NCI-H526 treated with DMSO at 0.1 percent for 48 hours (cell line): ENCODE measurements at places on chromosomes 7 and 10.

DNA sequence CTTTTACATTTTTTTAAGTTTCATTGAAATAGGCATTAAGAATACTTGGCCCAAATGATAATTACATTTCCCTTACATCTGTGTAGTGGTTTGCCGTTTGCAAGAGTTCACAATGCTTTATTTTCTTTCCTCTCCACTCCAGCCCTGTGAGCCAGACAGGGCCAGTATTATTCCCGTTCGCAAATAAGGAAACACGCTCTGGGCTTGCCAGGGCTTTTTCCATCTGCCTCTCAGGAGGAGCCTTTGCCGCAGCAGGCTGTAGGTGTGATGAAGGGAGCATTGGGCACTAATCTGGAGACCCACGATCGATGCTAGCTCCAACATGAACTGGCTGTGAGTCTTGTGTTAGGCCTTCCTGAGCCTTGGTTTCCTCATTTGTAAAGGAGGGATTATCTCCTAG, 154.4 kb downstream of the GALNT17 start:
- no peak for DNase-seq

GRCh38 chr10:76453332-76453731, 1021.9 kb downstream of the LRMDA start:
- DNase-seq = no peak

DNA sequence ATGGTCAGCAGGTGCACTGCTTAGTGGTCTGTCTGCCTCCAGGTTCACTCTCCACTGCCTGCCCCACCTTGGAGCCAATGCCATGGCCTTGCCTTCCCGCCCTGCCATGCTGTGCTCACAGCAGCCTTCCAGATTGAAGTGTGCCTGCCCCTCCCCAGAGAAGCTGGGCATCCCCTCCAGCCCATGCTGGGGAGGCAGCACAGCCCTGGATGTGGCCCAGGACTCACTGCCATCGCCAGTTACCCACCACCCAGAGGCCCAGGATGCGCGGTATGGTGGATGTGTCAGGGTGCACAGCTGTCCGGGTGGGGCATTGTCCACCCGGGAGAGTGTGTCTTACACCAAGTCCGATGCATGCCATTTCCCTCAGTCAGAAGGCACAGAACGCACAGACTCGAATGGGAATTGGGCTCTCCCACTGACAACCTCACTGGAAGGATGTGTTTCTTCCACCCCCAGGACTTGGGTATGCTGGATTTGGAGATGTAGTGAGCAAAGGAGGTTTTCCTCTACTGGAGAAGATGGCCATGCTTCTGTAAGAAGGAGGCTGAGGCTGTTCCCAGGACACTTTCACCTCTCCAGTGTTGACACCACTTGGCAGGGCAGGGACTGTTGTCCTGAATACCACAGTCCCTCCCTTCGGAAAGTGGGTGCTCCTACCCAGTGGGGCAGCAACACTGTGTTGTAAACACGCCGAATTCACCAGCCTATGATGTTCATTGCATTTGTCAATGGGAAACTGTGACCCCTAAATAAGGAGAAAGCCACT, 122.0 kb downstream of the ADARB2 start:
- DNase-seq = no peak

DNA sequence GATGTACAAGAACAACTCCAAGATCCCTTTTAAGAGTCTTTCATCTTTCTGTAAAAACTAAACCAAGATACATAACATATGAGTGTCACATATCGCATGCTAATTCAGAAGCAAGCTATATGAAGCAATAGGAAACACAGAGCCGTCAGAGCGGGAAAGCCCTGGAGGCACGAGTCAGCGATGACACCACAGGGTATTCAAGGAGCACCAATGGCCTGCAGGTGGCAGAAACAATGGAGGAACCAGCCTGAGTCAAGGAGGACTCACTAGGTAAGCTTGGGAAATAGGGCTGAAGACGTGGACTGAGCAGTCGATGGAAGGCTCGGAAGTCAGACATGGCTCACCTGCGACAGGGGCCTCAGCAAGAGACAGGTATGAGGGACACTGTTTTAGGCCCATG, 214.4 kb downstream of the FAM107B start:
- no peak for DNase-seq

- no peak for DNase-seq
These were observed 54.5 kb upstream of the PDZD8 start for GRCh38 chr10:117429643-117430265.

GRCh38 chr10:91313-91712, 42.2 kb upstream of the TUBB8 start:
- no peak for DNase-seq

DNA sequence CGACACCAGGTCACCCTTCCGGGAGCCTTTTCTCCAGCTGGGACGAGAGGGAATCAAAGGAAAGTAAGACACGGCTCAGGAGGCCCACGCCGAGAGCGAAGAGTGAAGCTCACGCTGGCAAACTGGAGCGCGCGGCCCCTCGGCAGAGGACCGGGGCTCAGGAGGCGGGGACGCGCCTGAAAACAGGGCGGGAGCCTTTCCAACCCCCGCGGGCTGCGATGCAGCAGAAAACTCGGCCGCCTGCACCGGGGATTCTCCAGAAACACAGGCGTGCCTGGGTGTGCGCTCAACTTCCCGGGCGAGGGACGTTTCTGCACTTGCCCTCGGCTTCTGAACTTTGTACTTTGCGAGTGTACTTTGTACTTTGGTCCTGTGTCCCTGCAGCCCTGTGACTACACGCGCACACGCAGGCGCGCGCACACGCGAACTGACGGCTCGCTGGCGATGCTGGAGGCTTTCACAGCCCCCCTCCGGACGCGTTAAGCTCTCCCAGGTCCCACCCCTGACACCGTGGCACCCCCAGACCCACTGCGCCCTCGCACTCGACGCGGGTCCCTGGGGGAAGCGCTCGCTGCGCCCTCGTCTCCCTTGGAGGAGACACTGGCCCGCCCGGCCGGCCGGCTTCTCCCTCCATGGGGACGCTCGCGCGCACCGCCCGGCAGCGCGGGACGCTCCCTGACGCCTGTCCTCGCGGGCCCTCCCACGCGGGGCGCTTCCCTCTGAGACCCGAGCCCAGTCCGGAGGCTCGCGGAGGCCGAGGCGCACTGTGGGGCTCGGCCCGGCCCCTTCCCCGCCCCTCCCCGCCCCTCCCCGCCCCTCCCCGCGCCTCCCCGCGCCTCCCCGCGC, 588 bp upstream of the PAOX start:
- no peak for DNase-seq

DNA sequence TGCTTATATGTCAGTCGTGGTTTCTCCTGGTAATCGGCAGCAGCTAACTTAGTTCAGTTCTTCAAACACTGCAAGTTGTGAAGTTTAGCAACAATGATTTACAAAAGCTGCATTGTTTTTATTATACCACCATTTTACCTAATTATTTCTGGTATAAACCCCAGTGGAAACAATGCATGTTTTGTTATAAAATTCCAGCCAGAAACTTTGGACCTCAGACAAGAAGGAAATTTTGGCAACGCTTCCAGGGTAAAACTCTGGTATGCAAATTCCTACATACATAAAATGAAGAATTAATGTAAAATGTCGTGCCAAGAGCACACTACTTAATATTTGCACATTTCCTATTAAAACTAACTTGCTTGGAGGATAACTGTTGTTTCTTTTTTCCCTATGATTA, 277.4 kb upstream of the LYZL1 start:
- DNase-seq = no peak

DNA sequence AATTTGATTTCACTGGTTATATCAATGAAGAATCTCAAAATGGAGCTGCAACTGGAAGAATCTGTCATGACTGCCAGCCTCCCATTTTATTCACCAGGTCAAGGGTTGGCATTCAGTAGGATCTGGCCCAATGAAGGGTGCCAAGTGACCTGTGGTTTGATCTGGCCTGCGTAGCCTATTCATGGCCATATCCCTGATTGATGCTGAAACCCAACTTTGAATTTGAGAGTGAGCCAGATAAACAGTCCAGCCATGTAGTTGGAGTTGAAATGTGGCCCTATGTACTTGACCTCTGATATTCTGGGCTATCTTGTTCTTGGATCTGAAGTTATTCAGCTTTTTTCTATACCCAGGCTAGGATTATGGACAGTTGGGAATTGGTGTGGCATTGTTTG, 1.5 kb downstream of the MKLN1 start:
- no peak for DNase-seq

DNA sequence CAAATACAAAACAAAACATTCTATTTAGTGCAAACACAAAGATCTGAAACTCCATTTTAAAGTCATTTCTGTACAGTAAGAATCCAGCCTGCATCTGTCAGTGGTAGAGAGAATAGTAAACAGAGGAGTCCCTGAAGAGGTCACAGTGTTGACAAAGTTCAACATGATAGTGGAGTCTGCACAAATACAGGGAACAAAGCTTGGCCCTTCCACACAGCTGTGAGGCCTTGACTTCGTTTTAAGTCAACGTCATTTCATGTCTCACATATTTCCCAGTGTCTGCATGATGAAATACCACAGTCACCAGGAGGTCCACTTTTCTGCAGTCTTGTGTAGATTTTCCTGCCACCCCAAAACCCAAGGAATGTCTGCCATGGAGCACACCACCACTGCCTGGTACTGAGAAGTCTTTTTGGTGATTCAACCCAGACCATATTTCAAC, 33.0 kb downstream of the CYP26A1 start:
- no peak for DNase-seq
